Memory B cell (primary cell): ENCODE measurements at places on chromosomes 6 and 20.

DNA sequence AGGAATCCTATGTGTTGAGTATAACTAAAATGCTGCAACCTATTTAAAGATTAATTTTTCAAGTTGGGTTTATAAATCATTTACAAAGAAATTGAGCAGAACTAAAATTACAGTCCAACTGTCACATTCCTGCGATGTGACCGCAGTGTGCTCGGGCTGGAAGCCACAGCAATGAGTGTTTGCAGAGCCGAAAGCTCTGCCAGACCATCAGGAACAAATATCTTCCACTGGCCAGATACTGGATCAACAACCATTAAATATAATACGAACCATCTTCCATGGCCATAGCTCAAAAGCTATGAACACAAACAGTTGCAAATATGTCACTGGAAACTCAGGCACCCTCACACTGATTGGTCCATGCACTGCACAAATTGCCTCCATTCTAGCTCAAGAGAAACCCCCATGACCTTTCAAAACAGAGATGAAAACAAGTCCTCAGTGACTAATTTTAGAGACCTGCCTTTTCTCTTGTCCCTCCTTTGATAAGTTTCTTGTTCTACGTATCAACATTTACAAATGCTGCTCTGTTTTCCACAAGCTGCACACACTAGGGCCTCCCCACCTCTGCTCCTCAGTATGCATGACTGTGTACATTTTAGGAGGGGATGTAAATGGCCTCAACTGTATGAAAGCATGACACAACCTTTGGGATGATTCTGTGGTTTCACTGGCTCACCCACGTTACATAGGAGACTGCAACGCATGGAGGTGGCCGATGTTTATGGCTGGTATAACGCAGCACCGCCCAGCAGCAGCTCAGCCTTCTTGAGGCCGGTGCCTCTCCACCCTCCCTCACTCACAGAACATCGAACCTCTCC is 171.7 kb downstream of the WDR27 start:
- no peak for DNase-seq

DNA sequence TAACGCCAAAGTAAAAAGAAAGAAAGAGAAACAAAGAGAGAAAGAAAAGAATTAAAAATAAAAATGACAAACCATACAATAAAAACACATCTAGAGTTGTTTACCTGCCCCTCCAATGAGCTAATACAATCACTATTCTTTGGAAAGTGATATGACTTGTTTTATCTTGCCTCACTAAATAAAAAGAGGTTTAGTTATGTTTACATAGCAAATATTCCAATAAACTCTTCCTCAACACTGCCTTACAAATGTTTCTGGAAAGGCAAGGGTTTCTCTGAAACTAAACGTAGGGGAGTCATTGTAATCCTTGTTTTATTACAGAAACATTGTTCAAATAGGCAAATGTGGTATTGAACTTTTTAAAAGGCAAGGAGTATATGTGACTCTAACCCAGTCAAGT is 396.2 kb downstream of the EPM2A start:
- DNase-seq: no peak

- no peak for DNase-seq
Observed at GRCh38 chr6:36639171-36639808, 39.2 kb upstream of the CDKN1A start.

- no peak for DNase-seq
Observed at GRCh38 chr20:24487648-24488047, 18.2 kb downstream of the SYNDIG1 start.

DNA sequence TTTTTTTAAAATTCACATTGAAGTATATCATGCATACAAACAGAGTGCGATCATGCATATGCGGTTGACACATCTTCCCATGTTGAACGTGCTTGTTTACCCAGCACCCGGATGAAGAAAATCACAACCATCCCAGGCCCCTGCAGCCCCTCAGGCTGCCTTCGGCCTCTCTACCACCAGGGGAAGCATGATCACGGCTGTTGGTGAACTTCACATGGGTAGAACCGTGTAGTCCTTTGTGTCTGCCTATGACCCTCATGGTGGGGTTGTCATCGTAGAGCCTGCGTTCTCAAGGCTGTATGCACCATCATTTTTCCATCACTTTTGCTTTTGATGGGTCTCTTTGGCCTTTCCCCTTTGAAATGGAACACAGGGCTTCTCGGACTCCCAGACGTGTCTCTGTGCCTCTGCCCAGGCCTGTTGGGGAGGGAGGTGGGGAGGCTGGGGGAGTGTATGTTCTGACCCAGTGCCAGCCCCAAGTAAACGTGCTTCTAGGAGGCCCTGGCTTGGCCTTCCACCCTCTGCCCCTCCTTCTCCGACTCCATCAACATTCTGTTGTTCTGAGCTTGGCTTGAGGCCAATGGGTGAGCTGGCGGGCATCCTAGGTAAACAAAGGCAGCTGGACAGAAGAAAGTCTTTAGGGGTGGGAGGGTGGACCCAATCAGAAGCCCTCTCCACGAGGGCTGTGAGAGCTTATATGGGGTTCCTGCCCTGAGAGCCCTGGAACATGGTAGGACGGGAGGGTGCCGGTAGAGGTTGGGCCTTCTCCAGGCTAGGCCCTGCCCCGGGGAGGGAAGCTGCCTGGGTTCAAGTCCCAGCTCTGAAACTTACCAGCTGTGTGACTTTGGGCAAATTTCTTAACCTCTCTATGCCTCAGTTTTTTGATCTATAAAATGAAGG is 39.7 kb downstream of the TGM2 start:
- no peak for DNase-seq

GRCh38 chr6:131629651-131630050 is 1.6 kb upstream of the MED23 start:
- no peak for DNase-seq

DNA sequence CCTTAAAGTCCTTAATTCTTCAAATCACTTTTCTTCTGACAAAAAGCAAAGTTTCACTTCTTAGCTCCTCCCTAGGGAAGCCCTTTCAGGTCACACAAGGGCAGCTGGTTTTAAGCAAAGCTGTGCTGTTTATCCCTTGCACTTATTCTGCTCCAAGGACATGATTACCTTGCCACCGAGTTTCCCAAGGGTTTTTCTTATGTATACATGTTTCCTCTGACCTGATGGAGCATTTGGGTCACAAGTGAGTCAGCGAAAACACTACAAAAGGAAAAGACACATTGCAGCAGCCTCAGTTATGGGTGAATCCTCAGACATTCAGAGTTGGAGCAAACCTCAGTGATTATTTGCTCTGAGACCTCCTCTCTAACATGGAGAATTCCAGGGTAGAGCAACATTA is 26.6 kb upstream of the ILRUN start:
- DNase-seq: no peak

DNA sequence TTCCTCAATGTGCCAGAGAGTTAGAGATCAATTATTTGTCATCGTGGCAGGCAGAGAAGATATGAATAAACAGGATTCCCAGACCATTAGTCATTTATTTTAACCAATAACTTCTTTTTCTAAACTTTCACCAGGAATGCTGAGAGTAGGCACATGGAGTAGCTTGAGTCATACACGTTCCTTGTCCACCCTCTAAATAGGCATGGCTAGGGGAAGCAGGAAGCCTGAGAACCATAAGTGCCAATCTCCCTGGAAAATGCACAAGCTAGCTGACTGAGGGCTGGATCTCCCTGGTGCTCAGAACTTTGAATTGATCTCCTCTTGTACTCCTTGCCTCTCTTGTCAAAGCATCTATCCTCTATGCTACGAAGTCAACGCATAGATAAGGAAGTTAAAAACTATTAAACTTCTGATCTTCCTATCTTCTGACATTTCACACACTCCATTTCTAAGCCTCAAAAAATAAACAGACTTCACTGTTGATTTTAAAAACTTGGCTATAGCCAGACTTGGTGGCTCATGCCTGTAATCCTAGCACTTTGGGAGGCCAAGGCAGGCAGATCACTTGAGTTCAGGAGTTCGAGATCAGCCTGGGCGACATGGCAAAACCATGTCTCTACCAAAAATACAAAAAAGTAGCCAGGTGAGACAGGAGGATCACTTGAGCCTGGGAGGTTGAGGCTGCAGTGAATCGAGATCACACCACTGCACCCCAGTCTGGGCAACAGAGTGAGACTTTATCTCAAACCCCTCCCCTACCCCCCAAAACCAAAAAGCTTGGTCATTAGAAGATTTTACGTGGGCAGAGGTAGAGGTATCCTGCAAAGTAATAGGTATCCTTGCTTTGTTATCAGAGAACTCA is 11.8 kb downstream of the ADTRP start:
- no peak for DNase-seq

- DNase-seq: no peak
Observed at GRCh38 chr6:111849298-111849697, 24.0 kb downstream of the FYN start.

DNA sequence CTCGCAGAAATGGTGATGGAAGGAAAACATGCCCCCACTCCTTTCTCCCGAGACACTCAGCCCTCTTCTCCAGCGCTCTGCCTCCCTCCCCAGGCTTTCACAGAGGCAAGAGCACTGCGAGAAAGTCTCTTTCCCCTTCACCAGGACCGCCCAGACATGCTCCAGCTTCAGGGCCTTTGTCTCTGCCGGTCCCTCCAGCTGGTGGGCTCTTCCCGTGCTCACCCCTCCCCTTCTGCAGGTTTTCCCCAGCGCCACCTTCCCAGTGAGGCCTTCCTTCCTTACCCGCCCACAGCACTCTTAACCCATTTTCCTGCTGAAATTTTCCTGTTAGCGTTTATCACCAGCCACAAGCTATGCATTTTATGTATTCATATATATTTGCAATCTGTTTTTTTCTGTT is 86.2 kb downstream of the TFAP2C start:
- no peak for DNase-seq

- DNase-seq: no peak
Observed at GRCh38 chr20:58550275-58551059, 35.3 kb upstream of the APCDD1L start.

GRCh38 chr6:36713846-36714245 is 16.2 kb downstream of the RAB44 start:
- no peak for DNase-seq
